ENCODE measurements at places on chromosomes 4 and X. TPM values are rescaled to one million over a fixed set of nuclear protein-coding genes. Genes with fewer than 3 reads are reported as not detected.

Gene ZCCHC18
- total RNA-seq, result 12.0 TPM

Gene PRICKLE3
- 0.47 TPM for total RNA-seq

Gene GYPA
- 5.8 TPM for total RNA-seq

Gene PABPC5
- 11.9 TPM for total RNA-seq

Gene GPR173
- 27.0 TPM for total RNA-seq

Gene MAP7D3
- total RNA-seq, result 1.4 TPM

Gene CXCL3
- total RNA-seq, result 1.2 TPM

Gene PPP2R2C
- 44.1 TPM for total RNA-seq

Gene C4orf36
- total RNA-seq, result 1.6 TPM

Gene GPC4
- total RNA-seq, result 2.5 TPM

Gene XAGE1A
- not detected for total RNA-seq

Gene CCDC149
- 20.9 TPM for total RNA-seq

Gene TNMD
- total RNA-seq, result not detected

Gene EXOC1L
- not detected for total RNA-seq

Gene PGRMC1
- 151 TPM for total RNA-seq

Gene GYG2
- 5.9 TPM for total RNA-seq

Gene SUPT20HL1
- total RNA-seq, result not detected

Gene SPON2
- 3.3 TPM for total RNA-seq

Gene KLF8
- total RNA-seq, result 20.4 TPM

Gene FRMPD4
- total RNA-seq, result 34.5 TPM

Gene SSX4B
- total RNA-seq, result not detected

Gene CXCL8
- total RNA-seq, result 5.1 TPM

Gene ENPEP
- total RNA-seq, result 0.78 TPM

Gene EDA
- total RNA-seq, result 5.5 TPM

Gene ACOX3
- 34.9 TPM for total RNA-seq

Gene ARHGAP24
- total RNA-seq, result 2.2 TPM

Gene GIMD1
- not detected for total RNA-seq

Gene NAP1L5
- 36.2 TPM for total RNA-seq

Gene GAGE12J
- not detected for total RNA-seq

Gene EVC2
- 2.5 TPM for total RNA-seq
